Stimulated activated CD8-positive, alpha-beta memory T cell treated with anti-CD3 and anti-CD28 coated beads, Interleukin-2, amount 100 ng/mL, for 48 hours (primary cell): ENCODE measurements at places on chromosomes 2 and 18.

GRCh38 chr2:37794717-37795116, 123.3 kb upstream of the CDC42EP3 start:
- no peak for DNase-seq

DNA sequence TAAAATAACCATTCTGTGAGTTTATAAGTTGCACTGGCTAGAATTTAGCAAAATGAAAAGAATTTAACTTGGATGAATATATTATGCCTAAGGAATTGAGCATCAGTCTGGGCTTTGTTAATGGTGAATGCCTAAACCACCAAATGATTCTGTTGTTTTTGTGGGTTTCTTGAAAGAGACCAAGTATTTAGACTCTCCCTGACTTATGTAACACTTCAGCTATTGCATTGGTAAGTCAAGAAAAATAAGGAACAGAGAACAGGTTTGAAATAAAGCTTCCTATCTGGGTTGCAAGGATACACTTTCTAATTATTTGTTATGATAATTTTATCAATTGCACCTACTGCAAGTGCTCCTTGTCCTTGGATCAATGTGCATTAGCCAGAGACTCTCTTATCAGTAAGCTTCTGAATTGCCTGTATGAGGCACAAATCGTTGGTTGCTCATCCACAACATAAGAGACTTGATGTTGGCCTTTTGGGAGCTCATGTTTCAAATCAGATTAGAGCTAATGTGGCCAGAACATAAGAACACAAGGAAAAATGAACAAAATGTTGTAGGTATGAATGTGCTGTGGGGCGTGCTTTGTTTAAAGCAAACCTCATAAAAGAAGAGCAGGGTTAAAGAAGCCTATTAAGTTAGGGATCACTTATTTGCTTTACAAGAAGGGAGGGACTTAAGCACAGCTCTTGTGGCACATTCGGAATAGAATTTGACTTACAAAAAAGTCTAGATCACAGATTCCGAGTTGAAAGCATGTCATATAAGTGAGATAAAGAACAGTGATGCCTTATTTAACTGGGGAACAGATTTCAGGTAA, 37.2 kb downstream of the PRKCE start:
- no peak for DNase-seq

DNA sequence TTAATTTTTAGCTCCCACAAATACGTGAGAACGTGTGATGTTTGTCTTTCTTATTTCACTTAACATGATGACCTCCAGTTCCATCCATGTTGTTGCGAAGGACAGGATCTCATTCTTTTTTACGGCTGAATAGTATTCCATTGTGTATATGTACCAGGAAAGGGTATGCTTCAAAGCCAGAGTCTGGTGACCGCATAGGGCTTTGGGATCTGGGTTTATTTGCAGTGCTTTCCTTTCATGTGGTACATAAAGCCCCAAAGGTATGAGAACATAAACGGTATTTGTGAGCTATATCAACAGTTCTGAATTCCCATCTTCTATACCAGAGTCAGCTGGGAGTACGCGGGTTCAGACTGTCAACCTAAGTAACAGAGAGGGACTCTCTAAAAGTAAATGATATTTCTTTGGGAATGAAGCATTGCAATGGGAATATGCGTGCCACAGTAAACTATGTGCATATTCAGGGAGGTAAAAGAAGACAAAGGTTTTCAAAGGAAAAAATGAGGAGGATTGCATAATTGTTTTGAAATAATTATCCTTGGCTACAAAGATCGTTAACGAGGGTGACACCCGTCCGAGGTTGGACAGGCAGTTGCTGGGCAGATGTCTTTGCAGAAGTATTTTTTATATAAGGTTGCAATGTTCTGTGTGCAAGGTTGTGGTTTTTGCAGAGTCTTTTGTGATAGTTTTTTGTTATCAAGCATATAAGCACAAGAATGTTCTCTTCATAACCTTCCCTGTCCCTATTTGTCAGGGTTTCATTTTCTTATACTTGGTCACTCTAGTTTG, 24.4 kb downstream of the CRYGD start:
- DNase-seq = no peak

DNA sequence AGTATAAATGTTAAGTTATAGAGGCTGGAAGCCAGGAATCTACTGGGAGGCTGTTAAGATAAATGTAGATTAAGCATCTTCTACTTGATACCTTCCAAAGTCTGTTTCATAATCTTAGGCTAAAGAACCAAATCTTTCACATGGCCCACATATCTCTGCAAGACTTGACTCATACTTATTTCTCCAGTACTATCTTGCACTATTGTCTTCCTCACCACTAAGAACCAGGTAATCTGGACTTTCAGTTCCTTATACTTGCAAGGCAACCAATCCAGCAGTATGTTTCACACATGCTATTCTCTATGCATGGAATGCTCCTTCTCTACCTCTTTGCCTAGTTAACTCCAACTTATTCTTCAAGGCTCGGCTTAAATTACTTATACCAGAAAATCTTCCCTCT, 62.2 kb downstream of the RBMS1 start:
- no peak for DNase-seq

DNA sequence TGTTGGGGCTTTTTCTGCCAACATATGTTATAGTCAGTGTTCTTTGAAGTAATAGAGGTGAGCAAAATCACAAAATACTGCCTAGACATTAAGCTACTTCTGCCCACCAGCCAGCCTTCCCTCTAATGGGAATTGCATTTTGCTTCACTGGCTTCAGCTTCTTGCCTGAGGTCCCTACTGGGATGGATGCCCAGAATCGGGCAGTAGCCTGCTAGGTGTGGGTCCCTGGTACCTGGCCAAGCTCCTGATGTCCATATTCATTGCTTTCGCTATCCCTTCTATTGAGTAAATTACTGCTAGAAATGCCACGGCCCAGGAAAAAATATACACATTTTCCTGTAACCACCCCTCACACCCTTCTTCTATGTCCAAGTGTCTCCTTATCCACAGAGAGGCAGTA, 27.0 kb downstream of the CRYGD start:
- DNase-seq = no peak

DNA sequence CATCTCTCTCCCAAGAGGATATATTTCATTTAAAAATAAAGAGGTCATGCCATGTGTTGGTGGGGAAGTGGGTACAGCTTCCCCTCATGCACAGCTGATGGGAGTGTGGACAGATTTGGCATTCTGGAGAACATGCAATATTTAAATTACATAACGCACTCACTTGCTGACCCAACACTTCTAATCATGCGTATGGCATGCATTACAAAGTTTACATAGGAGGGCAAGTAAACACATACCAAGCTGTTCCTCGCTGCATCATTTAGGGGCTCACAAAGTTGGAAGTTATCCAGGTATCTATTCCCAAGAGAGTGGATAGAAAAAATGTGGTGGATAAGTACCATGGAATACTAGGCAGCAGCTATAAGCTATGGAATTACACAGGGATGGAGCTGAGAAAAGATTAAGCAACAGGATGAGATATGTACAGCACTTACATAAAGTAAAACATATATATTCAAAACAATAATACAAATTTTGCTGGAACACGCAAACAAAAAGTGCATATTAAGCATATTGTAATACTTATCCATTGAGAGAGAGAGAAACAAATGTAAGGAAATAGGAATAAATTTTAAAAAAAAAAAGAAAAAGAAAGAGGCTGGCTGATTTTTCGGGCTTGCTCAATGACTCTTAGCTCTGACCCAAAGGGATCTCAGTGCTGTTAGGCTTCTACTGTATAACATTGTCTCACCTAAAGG, 11.0 kb downstream of the CYP1B1 start:
- no peak for DNase-seq

DNA sequence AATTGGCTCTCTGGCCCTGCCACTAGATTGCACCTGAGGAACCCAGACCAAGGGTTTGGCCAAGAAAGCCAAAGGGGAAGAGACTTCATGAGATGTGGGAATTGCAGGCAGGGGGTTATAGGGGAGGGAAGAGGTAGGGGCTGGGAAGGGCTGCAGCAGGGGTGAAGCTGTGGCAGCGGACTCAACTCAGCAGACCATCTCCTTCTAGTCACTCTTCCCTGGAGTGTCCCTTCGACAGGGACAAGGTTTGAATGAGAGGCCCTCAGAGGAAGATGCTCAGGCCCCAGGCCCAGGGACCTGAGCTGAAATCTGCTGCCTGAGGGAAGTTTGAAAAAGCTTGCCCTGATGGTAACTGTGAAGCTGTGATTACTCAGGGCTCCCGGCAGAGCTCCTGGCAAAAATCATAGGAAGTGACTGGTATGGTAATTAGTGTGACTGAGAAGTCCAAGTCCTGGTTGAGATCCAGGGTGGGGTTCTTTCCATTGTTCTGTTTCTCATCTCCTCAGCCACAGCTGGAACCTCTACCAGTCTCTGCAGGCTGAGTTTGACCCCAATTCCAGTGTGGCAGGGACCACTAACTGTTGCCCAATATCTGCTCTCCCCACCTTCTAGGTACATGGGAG, 300.9 kb downstream of the CYP26B1 start:
- DNase-seq = no peak

- no peak for DNase-seq
Measured at GRCh38 chr18:77177009-77177408, 44.4 kb upstream of the MBP start.

DNA sequence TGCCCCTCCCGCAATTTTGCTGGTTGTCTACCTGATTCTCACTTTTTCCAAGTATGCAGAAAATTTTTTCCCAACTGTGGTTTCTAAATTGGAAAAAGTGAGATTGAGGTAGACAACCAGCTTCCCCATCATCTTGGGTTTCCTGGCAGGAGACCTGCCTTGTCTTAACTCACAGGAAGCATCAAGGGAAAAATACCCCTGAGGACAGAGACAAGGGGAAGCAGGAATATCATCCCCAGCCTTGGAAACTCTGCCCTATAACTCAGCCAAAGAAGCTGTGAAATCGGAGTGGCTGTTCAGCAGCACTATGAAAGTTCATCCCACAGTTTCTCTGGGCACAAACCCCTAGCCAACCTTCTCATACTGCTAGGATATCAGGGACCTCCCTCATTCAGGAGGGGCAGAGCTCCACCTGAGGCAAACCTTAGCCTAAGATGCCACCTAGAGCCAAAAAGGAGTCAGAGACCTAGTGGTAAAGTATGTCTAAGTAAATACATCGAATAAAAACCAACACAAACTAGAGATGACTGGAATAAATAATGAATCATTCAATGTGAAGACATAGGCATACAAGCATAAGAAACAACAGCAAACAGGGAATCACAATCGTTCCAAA, 68.2 kb downstream of the ZSWIM2 start:
- DNase-seq = no peak

- no peak for DNase-seq
Measured at GRCh38 chr2:10129490-10129889, 7.0 kb downstream of the RRM2 start.
